ENCODE measurements at places on chromosomes 5 and 9. TPM values are rescaled to one million over a fixed set of nuclear protein-coding genes. Genes with fewer than 3 reads are reported as not detected.

The PCDHGA8 gene
- not detected for total RNA-seq

DNA sequence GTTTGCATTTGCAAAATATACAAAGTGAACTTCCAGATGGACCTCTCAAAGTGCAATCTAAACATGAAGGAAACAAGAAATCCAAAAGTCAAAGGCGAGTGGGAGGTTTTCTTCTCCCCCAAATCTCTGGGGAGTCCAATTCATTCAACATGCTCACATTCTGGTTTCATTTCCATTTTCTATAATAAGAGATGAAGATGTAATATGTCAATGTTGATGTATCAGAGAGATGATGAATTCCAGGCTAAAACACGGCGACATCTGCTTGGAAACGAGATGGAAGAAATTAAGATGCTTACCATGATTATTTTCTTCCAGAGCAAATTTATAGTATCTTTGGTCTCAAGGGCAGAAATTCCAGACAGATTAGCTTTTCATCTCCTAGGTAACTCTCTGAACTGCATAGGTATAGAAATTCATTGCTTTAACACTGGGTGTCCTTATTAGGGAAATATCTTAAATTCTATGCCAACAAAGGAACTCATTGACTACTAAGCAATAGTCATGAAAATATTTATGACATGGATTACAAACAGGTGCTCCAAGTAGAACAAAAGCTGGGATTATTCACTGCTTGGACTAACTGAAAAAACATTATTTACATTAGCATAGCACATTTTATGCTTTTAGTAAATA, 287.9 kb downstream of the SEC61B start:
- no peak for DNase-seq

The PCDHGA7 gene
- not detected for total RNA-seq

The CDC25C gene
- total RNA-seq: 19.0 TPM

DNA sequence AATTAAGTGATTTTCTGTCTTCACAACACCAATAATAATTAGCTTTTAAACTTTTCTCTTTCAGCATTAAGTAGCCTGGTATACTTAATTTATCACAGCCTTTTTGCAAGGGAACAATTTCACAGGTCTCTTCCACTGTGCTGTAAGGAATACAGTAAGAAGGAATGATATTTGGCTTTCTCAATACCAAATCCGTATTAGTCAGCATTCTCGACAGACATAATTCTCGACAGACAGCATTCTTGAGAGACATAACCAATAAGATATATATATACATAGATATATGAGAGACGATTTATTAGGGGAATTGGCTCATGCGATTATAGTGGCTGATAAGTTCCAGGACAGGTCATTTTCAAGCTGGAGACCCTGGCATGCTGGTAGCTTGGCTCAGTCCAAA, 18.0 kb downstream of the PRKAA1 start:
- DNase-seq: no peak

DNA sequence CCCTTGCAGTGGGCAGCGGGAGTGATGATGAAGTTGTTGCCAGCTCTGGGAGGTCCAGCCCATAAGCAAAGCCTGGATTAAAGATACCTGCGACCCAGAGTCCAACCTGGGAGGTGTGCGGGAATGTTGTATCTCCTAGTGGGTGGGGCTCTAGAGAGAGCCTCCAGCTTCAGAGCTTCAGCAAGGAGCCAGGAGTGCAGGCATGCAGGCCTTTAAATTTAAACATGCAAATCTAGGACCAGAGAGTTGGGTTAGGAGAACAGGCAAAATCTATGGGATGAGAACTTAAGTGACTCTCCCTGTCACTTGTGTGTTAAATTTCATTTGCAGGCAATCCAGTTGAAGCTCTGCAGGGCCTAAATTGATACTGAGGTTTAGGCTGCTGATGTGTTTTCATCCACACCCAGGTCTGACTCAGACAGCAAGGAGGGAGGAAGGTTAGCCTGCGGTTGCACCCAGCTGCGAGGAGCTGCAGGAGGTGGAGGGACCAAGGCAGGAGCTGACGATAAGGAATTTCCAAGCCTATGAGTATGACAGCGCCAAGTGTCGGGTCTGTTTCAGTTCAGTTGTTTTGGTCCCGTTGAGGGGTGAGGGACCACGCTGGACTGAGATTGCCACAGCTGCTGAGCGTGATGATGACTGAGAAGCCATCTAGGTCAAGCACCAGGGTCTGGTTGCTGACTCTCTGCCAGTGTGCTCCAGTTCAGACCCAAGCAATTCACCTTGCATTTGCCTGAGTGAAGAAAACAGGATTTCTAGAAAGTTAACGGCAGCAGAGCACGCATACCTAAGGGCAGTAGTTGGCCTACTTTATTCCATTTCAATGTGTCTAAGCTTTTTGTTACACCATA, 243.0 kb downstream of the ICE1 start:
- DNase-seq: no peak

DNA sequence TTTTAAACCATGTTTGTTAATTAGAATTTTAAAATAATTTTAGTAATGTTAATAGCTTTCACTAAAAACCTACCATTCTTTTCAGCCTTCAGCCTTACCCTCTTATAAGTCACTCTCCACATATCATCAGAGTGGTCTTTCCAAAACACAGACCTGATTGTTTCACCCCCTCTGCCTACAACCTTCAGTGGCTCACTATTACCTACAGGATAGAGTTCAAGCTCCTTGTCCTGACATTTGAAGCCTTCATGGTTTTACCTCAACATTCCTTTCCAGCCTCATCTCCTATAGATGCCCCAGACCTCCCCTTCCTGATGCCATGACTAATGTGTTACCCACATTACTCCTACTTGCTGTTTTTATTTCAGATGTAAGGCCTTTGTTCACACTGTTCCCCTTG, 27.8 kb upstream of the STRBP start:
- no peak for DNase-seq

The GDNF gene
- total RNA-seq: not detected

The PCDHA9 gene
- total RNA-seq: not detected

GRCh38 chr5:155767470-155767869, 559.5 kb upstream of the SGCD start:
- DNase-seq: no peak

The CER1 gene
- not detected for total RNA-seq

The CATSPER3 gene
- total RNA-seq: 1.4 TPM

DNA sequence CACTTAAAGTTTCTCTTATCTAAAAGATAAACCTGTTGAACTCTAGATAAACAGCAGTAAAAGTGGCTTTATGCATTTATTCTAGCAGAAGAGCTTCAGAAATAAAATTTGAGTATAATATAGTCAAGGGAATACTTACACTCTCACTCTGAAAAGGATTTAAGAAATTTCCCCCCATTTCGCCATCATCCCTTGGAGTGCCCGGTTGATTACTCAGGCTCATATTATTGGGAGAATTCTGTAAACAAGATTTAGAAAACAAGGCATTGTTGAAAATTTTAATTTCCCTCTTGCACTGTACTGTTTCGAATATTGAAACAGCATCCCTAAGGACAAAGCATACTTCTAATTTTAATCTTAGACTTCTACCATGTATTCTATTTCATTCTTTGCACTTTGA, 34.5 kb upstream of the ACOT12 start:
- no peak for DNase-seq

The GTF2H2 gene
- total RNA-seq: 14.3 TPM

- no peak for DNase-seq
Measured at GRCh38 chr5:133698646-133699526, 86.5 kb upstream of the FSTL4 start.

- no peak for DNase-seq
Measured at GRCh38 chr9:127972236-127972871, 8.4 kb downstream of the EEIG1 start.

The CDH6 gene
- total RNA-seq: not detected

DNA sequence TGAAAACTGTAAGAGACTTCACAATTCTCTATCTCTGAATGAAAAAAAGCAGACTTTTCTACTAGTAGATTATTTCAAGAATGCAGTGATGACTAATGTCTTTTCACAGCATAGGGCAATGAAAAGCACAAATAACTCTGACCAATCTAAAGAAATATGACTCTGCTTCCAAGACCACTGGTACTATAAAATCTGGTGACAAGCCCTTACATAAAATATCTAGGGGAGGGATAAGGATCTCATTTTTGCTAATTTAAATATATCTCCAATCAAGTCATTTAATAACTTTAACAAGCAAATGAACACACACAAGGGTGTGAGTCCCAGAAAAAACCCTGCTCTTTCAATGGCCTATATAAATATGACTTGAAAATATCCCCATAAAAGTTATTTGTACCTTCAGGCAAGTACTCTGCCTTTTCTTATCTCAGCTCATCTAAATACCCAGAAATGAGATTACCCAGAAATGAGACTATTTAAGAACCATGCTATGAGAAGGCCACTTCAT, 105.2 kb downstream of the GNAQ start:
- DNase-seq: no peak

The CLIC3 gene
- 2.6 TPM for total RNA-seq

DNA sequence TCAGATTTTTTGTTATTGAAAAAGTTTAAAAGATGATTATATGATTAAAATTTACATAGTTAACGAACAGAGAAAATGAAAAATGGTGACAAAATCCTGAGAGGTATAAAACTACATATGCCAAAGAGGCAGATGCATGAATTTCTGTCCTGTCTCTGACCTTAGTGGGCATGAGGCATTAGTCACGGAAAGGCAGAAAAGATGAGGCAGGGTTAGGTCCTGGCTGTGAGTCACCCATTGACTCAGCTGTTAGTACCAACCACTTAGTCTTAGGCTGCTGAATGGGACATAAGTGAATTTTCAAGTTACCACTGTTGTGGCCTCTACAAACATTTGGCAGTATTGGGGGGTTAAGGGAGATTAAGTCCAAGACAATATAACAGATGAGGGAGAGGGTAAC, 33.1 kb downstream of the RASA1 start:
- DNase-seq: no peak
